Placental pericyte (primary cell): ENCODE measurements at places on chromosomes 1 and 21. TPM values are rescaled to one million over a fixed set of nuclear protein-coding genes. Genes with fewer than 3 reads are reported as not detected.

The OR2T34 gene
- not detected in 2 replicates for total RNA-seq

The OR2L8 gene
- total RNA-seq, result 0.43 TPM in 1 of 2 replicates, not detected in the other

The SPATA21 gene
- total RNA-seq, result not detected in 2 replicates

The LEPROT gene
- total RNA-seq, result 38.1 and 66.9 TPM in 2 replicates

The NID1 gene
- total RNA-seq, result 145 and 154 TPM in 2 replicates

The TAF13 gene
- 102 and 219 TPM in 2 replicates for total RNA-seq

The MFAP2 gene
- 11.4 and 63.1 TPM in 2 replicates for total RNA-seq

The PTAFR gene
- 0.14 and 0.22 TPM in 2 replicates for total RNA-seq

The NMNAT2 gene
- total RNA-seq, result 0.22 and 6.0 TPM in 2 replicates

The DDX20 gene
- total RNA-seq, result 11.8 and 31.8 TPM in 2 replicates

The FGGY gene
- 9.8 and 12.9 TPM in 2 replicates for total RNA-seq

The CHD5 gene
- under 0.01 and 0.14 TPM in 2 replicates for total RNA-seq

The LAMC2 gene
- 1.5 and 3.4 TPM in 2 replicates for total RNA-seq

The NTMT2 gene
- total RNA-seq, result not detected in 2 replicates

The CYP4A11 gene
- not detected in 2 replicates for total RNA-seq

The KPRP gene
- total RNA-seq, result not detected in 2 replicates

The PROK1 gene
- not detected in 2 replicates for total RNA-seq

The ITLN1 gene
- not detected in 2 replicates for total RNA-seq

The SLC16A4 gene
- total RNA-seq, result 57.8 and 106 TPM in 2 replicates

The MPL gene
- 0.86 TPM in 1 of 2 replicates, not detected in the other for total RNA-seq

The GUCA2A gene
- total RNA-seq, result not detected in 2 replicates

The SNRNP40 gene
- total RNA-seq, result 67.8 and 141 TPM in 2 replicates

The YARS1 gene
- 154 and 303 TPM in 2 replicates for total RNA-seq

The TNFAIP8L2 gene
- not detected in 2 replicates for total RNA-seq

The LENEP gene
- total RNA-seq, result 0.86 TPM in 1 of 2 replicates, not detected in the other

The SYPL2 gene
- total RNA-seq, result 0.44 and 1.6 TPM in 2 replicates

The SAMSN1 gene
- total RNA-seq, result 0.14 TPM in 1 of 2 replicates, not detected in the other

The MRPL37 gene
- 88.8 and 118 TPM in 2 replicates for total RNA-seq

The TNN gene
- not detected in 2 replicates for total RNA-seq

The KIF17 gene
- 1.6 and 2.6 TPM in 2 replicates for total RNA-seq

The WNT4 gene
- total RNA-seq, result 0.14 and 0.22 TPM in 2 replicates

The ADGRB2 gene
- 14.0 and 15.5 TPM in 2 replicates for total RNA-seq
